ENCODE measurements at places on chromosomes 7 and 10.

GRCh38 chr10:130542761-130543160 is 406.6 kb downstream of the GLRX3 start:
- no peak for DNase-seq

- DNase-seq: no peak
These were observed 80.0 kb upstream of the STK17A start for GRCh38 chr7:43502941-43503340.

GRCh38 chr10:774223-774622 is 84.8 kb upstream of the DIP2C start:
- no peak for DNase-seq

DNA sequence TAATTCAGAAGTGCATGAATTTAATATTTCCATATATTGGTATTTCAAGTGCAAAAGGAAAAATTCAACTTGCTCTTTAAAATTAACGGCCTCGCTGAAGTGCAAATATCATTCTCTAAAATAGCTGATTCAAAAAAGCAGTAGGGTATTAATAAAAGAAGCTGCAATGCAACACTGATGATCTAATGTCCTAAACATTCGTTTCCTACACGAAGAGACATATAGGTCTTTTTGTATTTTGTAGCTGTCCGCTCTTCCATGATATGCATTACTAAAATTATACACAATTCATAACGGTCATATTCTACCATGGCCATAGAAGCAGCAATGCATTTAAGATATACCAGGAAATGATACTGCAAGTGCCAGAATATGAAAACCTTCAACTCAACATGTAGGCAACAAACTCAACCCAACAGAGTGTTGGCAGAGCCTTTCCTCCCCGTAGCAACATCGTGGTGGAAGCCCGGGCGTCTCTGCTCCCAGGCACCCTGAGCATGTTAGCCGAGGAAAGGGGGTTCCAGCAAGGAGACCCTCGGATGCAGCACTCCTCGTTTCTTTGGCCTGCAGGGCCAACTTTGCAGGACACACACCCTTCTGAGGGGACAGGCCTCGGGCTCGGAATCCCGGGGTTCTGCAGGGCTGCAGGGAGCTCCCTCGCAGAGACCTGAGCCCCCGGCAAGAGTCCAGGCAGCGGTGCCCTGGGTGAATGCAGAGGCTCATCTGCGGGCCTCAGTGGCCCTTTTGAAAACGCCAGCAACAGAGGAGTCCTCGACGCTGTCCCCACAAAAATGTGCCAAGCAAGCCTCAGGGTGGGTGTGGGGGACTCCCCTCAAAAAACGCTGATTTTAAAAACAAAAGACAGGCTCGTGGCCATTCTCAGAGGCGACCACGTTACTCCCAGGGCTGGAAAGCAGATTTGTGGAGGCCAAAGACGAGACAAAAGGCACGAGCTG is 1.6 kb downstream of the FAM171A1 start:
- DNase-seq: peak; percentile 72

- DNase-seq: no peak
These were observed 540.3 kb downstream of the INHBA start for GRCh38 chr7:41162612-41163011.

DNA sequence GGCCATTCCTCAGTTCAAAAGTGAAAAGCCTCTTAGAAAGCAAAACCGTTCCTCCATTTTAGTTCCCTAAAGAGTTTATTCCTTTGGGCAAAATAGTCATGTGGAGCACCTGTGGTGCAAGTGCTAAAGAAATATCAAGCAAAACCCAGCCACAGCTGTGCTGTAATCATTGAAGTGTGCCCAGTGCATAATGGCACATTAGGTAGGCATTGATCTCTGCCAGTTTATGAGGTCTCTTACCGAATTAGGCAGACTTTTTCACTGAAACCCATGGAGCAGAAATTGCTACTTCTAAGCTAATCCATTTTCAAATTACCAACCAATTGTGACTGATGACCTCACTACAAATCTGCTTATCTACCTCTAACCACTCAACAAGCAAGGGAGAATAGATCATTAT is 97.2 kb upstream of the SEMA3A start:
- no peak for DNase-seq

DNA sequence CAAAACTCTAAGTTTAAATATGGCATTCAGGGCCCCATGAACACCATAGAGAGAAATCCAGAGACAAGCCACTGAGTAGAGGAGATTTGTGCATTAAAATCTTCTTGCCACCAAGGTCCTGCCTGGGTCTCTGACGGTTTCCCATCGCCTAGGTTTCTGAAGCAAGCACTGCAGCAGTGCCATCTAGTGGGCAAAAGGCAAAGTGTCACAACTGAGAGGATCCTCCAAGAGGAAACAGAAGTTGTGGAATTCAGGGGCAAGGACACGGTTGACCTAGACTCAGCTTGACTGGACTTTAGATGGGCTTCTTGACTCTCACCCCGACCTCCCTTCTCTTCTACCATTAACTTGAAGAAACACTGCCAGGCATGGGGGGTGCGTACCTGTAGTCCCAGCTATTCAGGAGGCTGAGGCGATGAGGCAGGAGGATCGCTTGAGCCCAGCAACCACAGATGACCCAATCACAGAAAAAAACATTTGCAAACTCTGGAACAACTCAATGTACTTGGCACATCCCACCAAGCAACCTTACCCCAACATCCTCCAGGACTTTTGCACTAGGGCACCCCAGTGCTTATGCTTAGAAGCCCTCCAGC is 604.1 kb downstream of the GALNT17 start:
- peak; percentile 75 for DNase-seq

GRCh38 chr10:91418416-91418815 is 8.3 kb downstream of the HECTD2 start:
- no peak for DNase-seq

DNA sequence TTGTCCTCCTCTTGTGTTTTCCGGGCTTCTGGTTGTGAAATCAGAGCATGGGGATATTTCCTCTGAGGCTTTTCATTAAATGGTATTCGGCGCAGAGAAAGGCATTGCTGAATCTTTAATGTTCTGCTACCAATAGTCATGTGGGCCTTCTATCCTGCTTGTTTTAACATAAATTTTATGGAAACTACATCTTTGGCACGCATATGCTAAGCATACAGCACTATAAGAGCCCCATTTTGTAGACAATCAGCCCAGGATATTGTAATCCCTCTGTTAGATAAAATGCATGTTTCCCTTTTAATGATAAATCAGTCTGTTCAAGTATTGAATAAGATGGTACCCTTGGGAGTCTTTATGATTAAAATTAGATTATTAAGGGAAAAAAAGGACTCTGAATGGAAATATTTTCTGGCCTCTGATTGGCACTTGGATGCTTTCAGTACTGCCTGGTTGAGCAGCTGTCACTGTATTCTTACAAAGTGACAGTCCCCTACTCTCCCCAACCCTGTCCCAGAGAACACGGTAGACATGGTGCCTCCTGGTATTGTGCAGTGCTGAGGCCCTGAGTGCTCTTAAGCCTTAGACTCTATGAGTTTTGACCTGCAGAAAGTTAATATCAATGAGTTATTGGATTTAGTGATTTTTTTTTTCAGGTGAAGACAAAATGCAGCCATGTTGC is 256.3 kb downstream of the POU6F2 start:
- DNase-seq: no peak

DNA sequence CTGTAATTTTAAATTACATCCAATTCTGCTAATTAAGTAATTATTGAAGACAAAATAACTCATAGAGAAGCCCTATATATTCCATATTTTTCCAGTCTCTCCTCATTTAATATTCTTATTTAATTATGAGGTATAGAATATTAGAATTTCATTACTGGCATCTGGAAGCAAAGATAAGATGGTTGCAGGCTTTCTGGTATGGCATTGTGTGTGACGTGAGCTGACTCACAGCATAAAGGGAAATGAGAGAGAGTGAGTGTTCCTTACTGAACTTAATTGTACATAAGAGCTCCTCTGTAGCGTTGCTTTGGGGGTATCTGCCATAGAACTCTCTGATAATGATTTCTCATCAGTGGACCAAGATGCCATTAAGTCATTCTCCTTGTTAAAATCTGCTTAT is 127.4 kb upstream of the TEX47 start:
- DNase-seq: no peak

DNA sequence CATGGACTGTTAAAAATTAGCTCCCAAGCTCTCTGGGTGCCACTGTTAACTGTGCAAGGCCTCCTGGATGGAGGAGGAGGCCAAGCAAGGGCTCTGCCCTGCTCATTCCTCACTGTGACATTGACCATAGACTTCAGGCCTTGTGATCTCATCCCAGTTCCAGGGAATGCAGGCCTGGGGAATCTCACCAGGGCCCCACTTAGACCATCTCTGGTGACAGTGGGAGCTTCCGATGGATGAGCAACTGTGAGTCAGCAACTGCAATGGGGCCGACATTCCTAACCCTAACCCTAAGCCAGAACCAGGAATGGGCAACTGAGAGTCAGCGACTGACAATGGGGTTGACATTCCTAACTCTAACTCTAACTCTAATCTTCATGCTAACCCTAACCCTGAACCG is 50.4 kb upstream of the MSMB start:
- DNase-seq: no peak

DNA sequence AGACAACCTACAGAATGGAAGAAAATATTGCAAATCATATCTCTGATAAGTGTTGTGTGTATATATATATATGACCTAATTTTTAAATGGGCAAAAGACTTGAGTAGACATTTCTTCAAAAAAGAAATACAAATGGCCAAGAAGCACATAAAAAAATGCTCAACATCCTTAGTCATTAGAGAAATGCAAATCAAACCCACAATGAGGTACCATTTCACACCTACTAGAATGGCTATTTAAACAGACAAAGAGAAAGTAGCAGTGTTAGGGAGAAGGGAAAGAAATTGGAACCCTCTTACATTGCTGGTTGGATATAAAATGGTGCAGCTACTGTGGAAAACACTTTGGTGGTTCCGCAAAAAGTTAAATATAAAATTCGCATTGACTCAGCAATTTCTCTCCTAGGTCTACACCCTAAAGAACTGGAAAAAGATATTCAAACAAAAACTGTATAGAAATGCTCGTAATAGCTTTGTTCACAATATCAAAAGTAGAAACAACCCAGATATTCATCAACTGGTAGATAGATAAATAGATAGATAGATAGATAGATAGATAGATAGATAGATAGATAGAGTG is 16.3 kb downstream of the ACSL5 start:
- no peak for DNase-seq

DNA sequence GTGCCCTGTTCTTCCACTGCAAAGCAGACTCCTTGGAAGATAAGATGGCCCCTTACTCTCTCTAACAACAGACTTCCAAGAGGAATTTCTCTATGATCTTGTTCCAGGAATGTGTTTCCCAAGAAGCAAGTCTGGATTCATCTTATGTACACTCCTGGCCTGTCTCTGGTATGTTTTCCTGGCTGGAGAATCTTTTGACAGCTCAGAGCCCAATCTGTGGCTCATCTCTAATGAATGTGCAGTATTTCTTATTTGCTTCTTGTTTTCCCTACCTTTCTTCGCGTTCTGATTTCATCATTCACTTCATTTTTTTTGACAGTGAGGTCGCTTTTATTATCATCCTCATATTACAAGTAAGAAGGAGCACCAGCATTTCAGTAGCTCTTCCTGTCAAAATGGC is 53.0 kb upstream of the PITRM1 start:
- DNase-seq: no peak

GRCh38 chr7:88545663-88546062 is 213.8 kb upstream of the ZNF804B start:
- DNase-seq: no peak

DNA sequence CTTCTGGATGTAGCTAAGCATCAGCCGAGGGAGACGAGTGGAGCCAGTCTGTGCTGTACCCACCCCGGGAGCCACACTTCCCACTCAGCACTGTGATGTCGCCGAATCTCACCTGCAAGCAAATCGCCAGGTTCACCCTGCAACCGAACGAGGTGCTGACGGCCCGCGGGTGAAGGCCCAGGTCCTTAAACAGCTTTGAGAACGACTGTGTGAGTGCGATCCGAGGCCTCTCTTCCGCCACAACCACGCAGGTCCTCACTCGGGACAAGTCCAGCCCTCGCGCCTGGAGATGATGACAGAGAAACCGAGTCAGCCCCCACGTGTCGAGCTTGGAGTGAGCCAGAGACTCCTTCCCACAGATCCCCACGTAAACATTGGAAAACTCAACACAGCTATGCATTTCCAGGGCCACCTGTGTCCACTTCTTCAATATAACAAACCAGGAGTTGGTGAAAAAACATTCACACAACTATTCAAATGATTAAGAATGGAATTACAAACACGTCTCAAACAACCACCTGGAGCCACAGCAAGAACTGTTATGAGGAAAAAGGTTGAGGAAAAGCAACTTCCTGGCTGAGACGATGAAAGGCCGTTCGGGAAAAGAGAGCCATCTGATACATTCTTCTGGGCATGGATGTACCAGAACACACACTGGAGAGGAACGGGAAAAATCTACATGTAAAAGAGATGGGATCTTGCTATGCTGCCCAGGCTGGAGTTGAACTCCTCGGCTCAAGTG is 191.8 kb downstream of the ZMYND11 start:
- no peak for DNase-seq

- DNase-seq: no peak
These were observed 3.9 kb upstream of the INA start for GRCh38 chr10:103273041-103273441.

GRCh38 chr7:158443688-158444483 is 143.7 kb downstream of the PTPRN2 start:
- DNase-seq: no peak

- DNase-seq: no peak
These were observed 129.6 kb downstream of the SMURF1 start for GRCh38 chr7:99014113-99014985.

- DNase-seq: peak; percentile 74
These were observed 1.5 kb downstream of the TRIL start for GRCh38 chr7:28956608-28957063.

DNA sequence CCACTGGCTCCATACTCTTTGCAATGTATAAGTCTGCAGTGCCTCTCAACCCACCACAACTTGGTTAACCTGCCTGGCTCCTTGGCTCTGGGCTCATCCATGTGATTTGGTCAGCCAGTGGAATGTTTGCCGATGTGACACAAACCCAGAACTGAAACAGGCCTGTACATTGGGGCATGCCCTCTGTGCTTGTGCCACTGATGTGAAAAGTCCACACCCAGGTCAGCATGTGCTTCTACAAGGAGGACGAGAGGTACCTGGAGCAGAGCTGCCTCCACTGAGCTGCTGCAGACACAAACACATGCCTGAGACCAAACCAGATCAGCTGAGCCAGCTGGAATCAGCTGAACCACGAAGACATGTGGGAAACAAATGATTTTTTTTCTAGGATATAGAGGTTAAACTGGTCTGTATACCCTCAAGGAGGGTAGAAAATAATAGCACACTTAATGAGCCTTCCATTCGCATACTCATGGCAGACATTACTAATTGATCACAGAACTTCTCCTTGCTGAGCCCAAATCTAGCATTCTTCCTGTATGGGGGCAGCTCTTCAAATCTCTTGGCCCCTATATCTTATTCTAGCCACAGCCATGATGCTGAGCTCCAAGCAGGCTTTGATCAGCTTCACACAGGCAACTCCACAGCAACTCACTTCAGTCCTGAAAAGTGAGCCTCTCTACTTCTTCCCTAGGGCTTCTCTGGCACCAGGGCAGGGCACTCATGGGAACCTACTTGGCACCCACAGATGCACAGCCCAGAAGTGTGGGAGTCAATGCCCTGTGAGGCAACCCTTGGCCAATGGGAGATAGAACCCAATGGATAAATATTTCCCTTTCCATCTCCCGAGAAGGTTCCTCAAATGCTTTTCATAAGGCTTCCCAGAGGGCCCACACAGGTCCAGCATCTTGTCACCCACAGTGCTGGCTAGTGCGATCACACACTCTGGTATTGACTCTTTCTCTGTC is 18.6 kb downstream of the PYROXD2 start:
- no peak for DNase-seq

GRCh38 chr10:7168414-7168813 is 242.4 kb downstream of the SFMBT2 start:
- no peak for DNase-seq
